Sigmoid colon (tissue), 7 donors: ENCODE measurements at places on chromosomes 1 and 21. TPM values are rescaled to one million over a fixed set of nuclear protein-coding genes. Genes with fewer than 3 reads are reported as not detected.

AGT gene
- 1.7 TPM for total RNA-seq

ITLN2 gene
- not detected for total RNA-seq

GRCh38 chr1:216723274-216723780 is at the start of gene ESRRG:
TSS of gene ESRRG (minus strand) at chr1:216723429. CDS start at chr1:216723299, 130 bp downstream.
- DNase-seq, result no peak

TRIM45 gene
- total RNA-seq, result 2.3 TPM

- DNase-seq, result peak; percentile 95
Measured at GRCh38 chr1:203465146-203465798, 10.3 kb upstream of the PRELP start.

- DNase-seq, result no peak
Measured at GRCh38 chr1:224454402-224455055, 19.9 kb upstream of the WDR26 start.

AADACL3 gene
- total RNA-seq, result not detected

- DNase-seq, result no peak
Measured at GRCh38 chr1:98468111-98468717, 193.3 kb upstream of the SNX7 start.

GRCh38 chr1:56501888-56502287 is 77.5 kb downstream of the PLPP3 start:
- DNase-seq, result no peak

GRCh38 chr1:66316464-66317247 is 217.3 kb upstream of the SGIP1 start:
- no peak for DNase-seq

FAM229A gene
- total RNA-seq, result 3.5 TPM

DNA sequence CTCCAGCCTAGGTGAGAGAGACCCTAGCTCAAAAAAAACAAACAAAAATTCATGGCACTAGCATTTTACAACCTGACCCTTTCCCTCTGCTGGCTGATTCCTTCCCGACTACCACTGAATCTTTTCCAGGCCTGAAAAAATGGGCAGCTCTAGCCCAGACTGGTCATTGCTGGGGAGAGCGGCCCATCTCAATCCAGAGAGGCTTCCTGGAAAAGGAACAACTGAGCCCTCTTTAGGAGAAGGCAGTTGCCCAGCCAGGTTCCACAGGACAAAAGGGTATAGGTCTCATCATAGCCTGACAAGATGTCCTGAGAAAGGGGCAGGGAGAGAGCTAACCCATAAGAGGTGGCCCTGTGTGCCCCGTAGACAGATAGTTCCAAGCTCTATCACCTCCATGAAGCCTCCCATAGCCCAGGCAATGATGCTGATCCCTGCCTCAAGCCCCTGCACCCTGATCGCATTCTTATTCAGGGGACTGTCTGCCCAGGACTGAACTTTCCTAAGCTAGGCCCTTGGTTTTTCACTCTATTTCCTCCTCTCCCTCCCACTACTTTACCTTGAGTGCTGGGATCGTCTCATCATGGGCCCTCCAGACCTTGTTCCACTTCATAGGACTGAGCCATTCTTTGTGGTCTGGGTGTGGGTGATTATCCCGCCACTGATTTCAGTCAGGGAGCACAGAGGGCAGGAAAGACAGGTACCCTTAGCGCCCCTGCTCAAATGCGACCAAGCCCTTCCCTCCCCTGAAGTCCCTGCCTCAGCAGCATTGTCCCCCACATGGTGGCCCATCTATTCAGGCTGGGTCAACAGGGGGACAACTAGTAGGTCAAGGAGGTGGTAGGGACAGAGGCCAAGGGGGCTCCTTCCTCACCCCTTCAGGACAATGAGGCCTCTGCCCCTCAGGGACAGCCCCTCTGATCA is 18.2 kb downstream of the RHBG start:
- no peak for DNase-seq

ARHGEF19 gene
- total RNA-seq, result 4.4 TPM

OPTC gene
- total RNA-seq, result not detected

DNA sequence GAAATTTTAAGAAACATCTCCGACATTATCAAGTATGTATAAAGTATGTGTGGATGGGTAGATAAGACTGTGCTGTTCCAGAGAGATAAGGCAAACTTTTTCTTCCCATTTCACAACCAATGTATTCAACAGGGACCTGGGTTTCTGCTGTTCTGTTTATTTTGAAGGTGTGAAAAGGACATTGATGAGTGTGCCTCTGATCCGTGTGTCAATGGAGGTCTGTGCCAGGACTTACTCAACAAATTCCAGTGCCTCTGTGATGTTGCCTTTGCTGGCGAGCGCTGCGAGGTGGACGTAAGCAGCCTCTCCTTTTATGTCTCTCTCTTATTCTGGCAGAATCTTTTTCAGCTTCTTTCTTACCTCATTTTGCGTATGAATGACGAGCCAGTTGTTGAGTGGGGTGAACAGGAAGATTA is 174.0 kb downstream of the CRB1 start:
- DNase-seq, result no peak

DNA sequence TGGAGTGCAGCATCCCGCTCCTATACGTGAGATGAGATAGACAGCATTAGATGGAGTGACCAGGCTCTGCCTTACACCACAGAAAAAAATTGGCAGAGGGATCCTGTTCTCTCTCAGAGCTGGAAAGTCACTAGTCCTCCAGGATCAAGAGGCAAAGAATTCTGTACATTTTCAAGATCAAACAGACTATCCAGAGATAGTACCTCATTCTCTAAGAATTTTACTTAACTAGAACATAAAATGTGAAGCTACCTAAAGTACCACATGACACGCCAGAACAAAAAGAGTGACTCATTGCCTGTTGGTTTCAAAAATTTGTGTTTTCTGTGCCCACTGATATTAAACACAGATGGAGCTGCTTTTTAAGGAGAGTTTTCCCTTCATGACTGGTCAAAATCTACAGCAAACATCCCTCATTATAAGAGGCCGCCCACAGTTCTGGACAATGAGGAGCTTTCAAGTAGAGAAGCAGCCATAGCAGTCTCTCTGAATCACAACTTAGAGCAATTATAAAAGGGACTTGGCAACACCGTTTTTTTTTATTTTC is 32.3 kb downstream of the CD160 start:
- DNase-seq, result no peak

- DNase-seq, result no peak
Measured at GRCh38 chr21:35711661-35712060, 348.7 kb downstream of the SETD4 start.
